Kasumi-1 (cell line): ENCODE measurements at places on chromosomes 11 and 22.

DNA sequence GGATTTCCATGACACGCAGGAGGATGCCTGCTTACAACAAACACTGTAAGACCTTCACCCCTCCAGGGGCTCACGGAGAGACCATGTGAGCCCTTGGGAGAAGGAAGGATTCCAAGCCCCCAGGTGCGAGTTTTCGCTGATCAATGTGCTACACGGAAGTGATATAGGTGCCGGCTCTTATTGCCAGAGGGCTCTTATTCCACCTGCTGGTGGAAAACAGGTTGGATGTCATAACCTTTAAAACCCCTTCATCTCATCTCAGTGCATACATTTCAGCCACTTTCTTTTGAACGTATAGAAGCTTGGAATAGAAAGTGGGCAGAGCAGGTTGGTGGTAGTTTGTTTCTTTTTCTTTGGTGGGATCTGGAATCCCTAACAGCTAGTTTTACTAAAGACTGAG lies 25.8 kb downstream of the LAYN start:
- DNase-seq: no peak

DNA sequence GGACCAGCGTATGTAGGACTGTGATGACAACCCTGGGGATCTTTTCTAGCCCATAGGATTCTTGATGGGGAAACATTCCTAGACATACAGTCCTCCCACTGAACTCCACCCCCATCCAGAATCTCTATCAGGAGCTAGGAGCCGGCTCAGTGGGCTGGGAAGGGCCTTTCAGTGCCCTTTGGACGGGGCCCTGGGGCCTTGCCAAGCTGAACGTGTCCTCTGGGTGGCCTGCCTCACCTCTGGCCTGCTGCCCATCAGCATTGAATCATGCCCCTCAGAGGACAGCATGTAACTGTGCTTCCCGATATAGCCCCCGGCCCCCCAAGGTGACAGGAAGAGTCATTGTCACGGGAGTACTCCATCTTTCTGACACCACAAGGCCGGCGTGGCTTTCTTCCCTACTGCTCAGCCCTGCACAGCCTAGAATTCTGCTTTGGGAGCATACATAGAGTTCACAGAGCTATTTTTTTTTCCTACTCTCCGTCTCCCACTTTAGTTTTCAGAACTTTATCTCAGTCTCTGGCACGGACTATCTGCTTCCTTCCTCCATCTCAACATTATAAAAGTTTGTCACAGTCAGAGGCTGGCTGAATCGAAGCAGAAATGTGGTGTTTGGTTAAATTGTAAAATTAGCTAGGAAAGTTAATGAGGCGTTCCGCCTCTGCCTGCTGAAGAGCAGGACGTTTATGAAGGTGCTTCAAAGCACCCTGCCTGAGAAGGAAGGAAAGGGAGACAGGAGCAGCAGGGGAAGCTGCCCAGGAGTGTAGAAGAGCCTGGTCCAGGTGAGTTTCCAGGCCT lies 111.9 kb downstream of the ZBTB16 start:
- DNase-seq: no peak

- DNase-seq: peak; percentile 52
These were observed 96.2 kb downstream of the RASSF10 start for GRCh38 chr11:13105237-13105844.

DNA sequence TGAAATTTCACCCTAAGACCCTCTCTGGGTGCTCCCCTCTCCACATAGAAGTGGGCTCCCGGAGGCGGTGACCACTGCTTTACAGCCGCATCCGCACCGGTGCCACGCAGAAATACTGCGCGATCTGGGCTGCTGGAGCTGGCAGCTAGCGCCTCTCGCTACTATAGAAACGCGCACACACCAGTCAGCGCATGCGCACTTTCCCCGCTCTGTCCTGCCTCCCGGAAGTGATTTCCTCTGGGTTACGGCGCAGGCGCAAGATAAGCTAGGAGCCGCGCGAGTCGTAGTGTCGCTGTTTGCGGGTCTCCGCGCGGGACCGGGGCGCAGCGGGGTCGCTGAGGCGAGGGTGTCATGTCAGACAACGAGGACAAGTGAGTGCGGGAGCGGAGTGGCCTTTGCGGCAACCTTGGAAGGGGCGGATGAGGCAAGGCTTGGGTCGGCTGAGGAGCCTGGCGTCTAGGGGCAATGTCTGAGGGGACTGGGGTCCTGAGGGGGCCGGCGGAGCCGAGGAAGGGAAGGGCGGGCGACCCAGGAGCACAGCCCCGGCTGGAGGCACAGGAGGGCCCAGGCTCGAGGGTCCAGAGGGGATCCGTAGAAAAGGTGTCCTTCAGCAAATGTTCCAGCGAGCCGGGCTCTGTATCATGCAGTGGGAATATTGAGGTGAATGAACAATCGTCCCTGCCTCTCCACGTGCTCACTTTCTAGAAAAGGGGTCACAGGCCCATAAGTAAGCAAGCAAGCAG lies at the start of the genes C22orf23 and POLR2F:
Gene C22orf23, minus strand, starts transcription at position 165 of the 743 bp plus-strand sequence. CDS start 452 bp downstream, outside the sequence.
Gene POLR2F, plus strand, starts transcription at position 263 of the 743 bp plus-strand sequence. Its CDS starts 89 bp downstream, at position 352.
- peak; percentile 94 for DNase-seq

- DNase-seq: no peak
These were observed 63.7 kb upstream of the HEPHL1 start for GRCh38 chr11:93957397-93957952.

- DNase-seq: peak; percentile 29
These were observed 98.2 kb downstream of the INSC start for GRCh38 chr11:15212876-15213275.

- DNase-seq: no peak
These were observed 51.3 kb upstream of the NNMT start for GRCh38 chr11:114244726-114245394.

- DNase-seq: no peak
These were observed 26.9 kb downstream of the ARFGAP3 start for GRCh38 chr22:42830161-42830560.

DNA sequence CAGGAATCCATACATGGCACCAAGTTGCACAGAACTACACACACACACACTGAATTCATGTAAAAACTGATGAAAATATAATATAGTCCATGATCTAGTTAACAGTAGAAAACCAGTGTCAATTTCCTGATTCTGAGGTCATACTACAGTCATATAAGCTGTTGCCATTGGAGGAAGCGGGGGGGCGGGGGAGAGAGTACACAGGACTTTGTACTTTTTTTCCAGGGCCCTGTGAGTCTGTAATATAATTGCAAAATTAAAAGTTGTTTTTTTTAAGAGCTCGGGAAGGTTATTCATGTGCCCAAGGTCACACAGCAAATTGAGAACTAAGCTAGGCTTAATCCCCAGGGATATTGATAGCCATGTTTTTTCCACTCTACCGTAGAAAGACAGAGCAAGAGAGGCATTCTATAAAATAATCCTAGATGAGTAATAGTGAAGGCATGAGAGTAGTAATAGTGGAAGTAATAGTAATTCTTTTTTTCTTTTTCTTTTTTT lies 312.3 kb downstream of the MN1 start:
- no peak for DNase-seq

DNA sequence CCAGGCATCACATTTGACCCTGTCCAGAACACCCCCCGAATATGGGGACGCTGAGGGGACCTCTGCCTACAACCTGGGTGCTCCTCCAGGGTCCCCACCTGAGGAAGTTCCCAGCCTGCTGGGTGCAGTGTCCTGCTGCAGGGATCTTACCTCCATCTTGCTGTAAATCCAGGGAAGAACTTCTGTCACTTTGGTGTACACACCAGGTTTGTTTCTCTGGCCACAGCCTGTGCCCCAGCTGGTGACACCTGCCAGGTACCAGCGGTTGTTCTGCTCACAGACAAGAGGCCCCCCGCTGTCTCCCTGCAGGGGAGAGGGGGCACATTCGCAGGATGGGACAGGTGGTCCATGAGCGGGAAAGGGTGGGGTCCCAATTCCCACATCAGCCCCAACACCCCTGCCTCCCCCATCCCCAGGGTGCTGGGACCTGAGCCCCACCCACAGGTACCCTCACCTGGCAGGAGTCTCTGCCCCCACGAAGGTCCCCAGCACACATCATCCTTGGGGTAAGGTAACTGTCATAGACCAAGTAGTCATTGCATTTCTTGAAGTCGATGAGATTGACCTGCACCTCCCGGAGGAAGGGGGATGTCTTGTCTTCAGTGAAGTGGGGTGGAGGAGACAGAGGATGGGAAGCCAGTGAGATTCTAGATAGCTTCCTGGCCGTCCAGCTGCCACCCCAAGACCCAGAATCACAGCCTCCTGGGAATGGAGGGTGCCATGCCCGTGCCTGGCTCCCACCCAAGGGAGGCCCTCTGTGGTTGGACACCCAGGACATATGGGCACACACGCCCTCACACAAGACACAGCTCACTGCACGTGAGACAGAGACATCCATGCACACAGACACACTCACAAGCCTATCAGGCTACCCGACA lies 25.5 kb downstream of the TMPRSS13 start:
- no peak for DNase-seq

DNA sequence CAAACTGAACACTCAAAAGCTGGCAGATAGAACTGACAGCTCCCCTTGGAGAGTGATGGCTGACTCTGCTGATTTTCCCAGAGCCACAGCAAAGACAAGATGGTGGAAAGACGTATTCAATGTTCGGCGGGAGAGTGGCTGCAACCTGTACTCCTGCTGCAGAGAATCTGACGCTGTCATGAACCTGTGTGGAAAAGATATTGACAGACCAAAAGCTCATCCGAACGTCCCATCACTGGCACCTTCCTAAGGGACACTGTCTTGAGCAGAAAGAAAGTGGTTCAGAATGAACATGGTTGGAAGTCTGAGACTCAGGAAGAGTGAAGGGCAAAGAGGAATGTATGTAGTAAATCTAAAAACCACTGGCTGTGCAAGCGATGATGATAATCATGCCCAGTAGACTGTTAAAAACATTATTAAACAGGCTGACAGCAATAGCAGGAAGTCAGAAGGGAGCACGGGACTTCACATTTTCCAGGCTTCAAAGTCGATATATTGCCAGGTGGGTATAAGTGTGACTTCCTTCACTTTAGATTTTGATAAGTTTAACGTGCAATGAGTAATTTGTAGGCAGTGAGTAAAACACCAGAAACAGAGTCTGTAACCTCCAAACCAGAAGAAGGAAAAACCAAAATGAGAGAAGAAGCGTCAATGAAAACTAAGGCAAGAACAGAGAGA lies 6.2 kb upstream of the IL17REL start:
- no peak for DNase-seq

DNA sequence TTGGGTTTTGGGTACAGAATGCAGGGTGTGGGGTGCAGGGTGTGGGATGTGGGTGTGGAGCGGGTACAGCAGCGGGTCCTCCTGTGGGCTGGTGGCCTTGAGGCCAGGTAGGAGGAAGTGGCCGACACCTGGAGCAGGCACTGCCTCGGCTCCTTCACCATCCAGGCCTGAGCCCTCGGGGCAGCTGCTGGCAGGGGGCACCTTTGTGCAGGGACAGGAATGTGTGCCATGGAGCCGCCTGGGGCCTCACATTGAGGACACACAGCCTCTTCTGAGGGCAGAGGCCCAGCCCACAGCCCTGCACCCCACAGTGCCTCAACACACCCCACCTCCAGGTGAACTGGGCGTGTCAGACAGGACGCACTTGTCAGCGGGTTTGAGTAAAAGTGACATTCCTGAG lies 984.0 kb downstream of the BRD1 start:
- no peak for DNase-seq

GRCh38 chr11:114678125-114679036 lies at the start of gene NXPE2:
TSS of gene NXPE2 (plus strand) at chr11:114678527. CDS start at chr11:114678576, 49 bp downstream.
- no peak for DNase-seq

- no peak for DNase-seq
These were observed 110.8 kb downstream of the CEP164 start for GRCh38 chr11:117438371-117439000.

DNA sequence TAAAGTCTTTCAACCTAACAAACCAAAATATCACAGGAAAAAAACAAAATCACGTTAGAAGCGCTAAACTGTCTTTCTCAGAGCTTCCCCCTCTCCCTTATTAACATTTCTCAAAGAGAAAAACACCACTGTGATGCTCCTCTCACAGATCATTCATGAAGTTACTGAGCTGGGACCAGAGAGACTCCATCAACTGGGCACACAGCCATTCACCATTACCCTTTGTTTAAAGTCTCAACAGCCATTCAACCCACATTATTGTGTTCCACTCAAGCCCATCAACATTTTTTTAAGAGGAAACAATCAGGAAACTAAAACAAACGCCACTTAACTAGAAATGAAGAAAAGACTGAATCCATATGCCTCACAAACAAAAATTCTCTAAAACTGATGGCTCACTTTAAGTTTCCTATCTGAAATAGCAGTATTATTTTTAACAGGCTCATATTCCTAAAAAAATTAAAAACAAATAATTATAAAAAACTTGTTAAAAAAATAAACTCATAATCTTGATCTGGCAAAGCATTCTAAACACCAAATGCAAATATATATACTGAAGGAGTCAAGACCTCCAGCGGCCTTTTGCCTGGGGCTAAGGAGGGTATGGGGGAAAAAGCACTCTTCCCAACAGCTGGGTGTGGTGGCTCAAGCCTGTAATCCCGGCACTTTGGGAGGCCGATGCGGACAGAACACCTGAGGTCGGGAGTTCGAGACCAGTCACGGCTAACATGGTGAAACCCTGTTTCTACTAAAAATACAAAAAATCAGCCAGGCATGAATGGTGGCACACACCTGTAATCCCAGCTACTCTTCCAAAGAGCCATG lies 14.0 kb downstream of the CELF1 start:
- no peak for DNase-seq

DNA sequence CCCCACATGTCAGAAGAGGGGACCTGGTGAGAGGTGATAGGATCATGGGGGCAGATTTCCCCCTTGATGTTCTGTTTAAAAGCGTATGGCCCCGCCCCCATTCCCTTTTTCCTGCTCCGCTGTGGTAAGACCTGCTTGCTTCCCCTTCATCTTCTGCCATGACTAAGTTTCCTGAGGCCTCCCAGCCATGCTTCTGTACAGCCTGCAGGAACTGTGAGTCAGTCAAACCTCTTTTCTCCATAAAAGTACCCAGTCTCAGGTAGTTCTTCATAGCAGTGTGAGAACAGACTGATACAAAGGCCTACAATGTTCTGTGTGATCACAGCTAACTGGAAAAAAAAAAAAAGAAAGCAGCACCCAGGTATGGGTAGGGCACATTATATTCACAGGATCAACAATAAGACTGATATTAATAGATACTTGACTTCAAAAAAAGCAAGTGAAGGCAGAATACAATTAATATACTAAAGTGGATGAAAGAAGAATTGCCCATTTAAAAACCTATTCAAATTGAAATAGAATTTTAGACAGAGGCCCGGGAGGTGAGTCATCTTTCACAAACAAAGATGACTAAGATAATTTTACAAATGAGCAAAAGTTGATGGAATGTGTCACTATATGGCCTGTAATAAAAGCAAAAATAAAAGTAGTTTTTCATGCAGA lies 1.7 kb upstream of the OR52K1 start:
- peak; percentile 57 for DNase-seq

- no peak for DNase-seq
These were observed 21.9 kb downstream of the OTOG start for GRCh38 chr11:17568944-17569343.

DNA sequence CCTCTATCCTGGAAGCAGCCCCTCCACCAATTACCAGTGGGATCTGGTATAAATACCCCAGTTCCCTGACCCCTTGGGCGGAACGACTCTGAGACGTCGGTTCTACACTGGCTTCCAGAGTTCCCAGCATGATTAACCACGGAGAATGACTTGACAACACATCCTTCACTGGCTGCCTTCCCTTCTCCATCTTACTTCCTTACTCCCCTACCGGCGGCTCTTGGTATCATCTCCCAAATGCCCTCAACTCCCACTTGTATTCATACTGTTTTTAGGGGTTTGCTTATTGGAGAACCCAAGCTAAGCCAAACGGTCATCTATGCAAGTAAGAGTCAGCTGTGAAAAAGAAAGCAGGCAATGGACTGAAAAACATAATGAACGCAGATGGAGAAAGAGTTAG lies 56.1 kb downstream of the APOL3 start:
- DNase-seq: no peak
